Thoracic aorta (tissue), 2 donors: ENCODE measurements at places on chromosomes 6 and 20. TPM values are rescaled to one million over a fixed set of nuclear protein-coding genes. Genes with fewer than 3 reads are reported as not detected.

EGFL8 gene
- 16.2 TPM for total RNA-seq

KCNQ2 gene
- total RNA-seq = not detected

UBE2C gene
- total RNA-seq = not detected

HCK gene
- 29.0 TPM for total RNA-seq

FERMT1 gene
- not detected for total RNA-seq

GRCh38 chr6:51268666-51269065, 450.0 kb downstream of the TFAP2B start:
- no peak overlapping the region for H3K27ac ChIP-seq
- H3K4me3 ChIP-seq = no peak overlapping the region
- no peaks in the 10 kb centered on the region for H3K4me1 ChIP-seq
- no peaks in the 10 kb centered on the region for H3K27me3 ChIP-seq
- H3K36me3 ChIP-seq = no peaks in the 10 kb centered on the region

GRCh38 chr6:117346142-117346930, 79.4 kb downstream of the ROS1 start:
- H3K4me1 ChIP-seq = no peaks in the 10 kb centered on the region
- no peak for DNase-seq
- H3K27me3 ChIP-seq = no peaks in the 10 kb centered on the region
- H3K36me3 ChIP-seq = no peaks in the 10 kb centered on the region
- H3K27ac ChIP-seq = no peak overlapping the region

GRCh38 chr20:44012466-44013226, 98.0 kb downstream of the TOX2 start:
- H3K27ac ChIP-seq = no peak overlapping the region
- H3K27me3 ChIP-seq = no peaks in the 10 kb centered on the region

- peak overlapping the region; percentile 70 for H3K4me3 ChIP-seq
- H3K36me3 ChIP-seq = no peaks in the 10 kb centered on the region
- DNase-seq = no peak
- no peak overlapping the region for H3K27ac ChIP-seq
- peaks cover 9% of the 10 kb centered on the region for H3K4me1 ChIP-seq
- H3K27me3 ChIP-seq = no peaks in the 10 kb centered on the region
These were observed 90.5 kb upstream of the PRSS16 start for GRCh38 chr6:27156874-27157458.

GRCh38 chr6:44185953-44186634, 27.5 kb downstream of the CAPN11 start:
- H3K36me3 ChIP-seq = no peaks in the 10 kb centered on the region
- H3K4me3 ChIP-seq = no peak overlapping the region
- H3K27ac ChIP-seq = no peak overlapping the region
- DNase-seq = no peak
- H3K27me3 ChIP-seq = no peaks in the 10 kb centered on the region

DNA sequence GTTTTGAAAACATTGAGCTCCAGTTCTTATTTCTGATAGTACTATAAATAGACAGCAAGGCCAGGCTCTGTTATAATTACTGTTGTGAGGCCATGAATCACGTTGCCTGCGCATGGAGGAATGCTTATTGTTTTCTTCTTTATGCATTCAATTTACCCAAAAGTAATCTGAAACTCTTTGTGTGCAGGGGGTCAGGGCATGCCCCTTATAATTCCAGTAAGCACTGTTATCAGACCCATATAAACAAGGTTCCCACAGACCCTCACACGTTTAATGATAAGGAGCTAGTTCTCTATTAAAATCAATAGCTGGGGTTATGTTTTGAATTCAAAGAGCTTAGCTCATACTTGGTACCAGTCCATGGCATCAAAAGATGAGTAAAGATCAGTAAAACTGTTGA, 174.8 kb upstream of the ARG1 start:
- no peaks in the 10 kb centered on the region for H3K36me3 ChIP-seq
- DNase-seq = no peak
- no peaks in the 10 kb centered on the region for H3K27me3 ChIP-seq
- no peak overlapping the region for H3K27ac ChIP-seq
- H3K4me3 ChIP-seq = no peak overlapping the region

GRCh38 chr6:125819535-125820326, 29.0 kb downstream of the NCOA7 start:
- H3K36me3 ChIP-seq = no peaks in the 10 kb centered on the region
- H3K4me3 ChIP-seq = no peak overlapping the region
- no peaks in the 10 kb centered on the region for H3K27me3 ChIP-seq
- H3K4me1 ChIP-seq = peaks cover 42% of the 10 kb centered on the region

- peaks cover 15% of the 10 kb centered on the region for H3K4me1 ChIP-seq
- DNase-seq = peak; percentile 86
- H3K4me3 ChIP-seq = no peak overlapping the region
- H3K36me3 ChIP-seq = no peaks in the 10 kb centered on the region
- H3K27ac ChIP-seq = peak overlapping the region; percentile 52
- no peaks in the 10 kb centered on the region for H3K27me3 ChIP-seq
These were observed 35.3 kb upstream of the CDKN1A start for GRCh38 chr6:36642913-36643817.

DNA sequence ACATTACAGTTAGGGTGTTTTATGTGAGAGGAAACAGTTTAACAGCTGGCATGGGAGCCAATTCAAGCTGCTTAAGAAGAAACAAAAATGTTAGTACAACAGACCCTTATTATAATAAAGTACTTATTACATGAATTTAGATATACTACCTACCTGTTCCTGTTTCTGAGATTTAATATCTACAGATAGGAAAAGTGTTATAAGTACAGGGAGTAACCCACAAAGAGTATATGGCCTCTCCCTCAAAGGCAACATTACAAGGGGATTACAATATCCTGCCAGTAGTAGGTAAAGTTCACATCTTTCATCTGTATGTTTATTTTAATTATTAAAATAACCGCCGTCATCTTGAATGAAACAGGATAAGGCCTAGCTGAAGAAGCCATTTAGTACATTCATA, 1.8 kb upstream of the ME1 start:
- H3K4me3 ChIP-seq = no peak overlapping the region
- no peak for DNase-seq
- no peak overlapping the region for H3K27ac ChIP-seq
- H3K36me3 ChIP-seq = no peaks in the 10 kb centered on the region

- DNase-seq = no peak
- peaks cover 37% of the 10 kb centered on the region for H3K4me1 ChIP-seq
- peak overlapping the region; percentile 91 for H3K27ac ChIP-seq
- H3K27me3 ChIP-seq = no peaks in the 10 kb centered on the region
- H3K4me3 ChIP-seq = peak overlapping the region; percentile 86
These were observed 471 bp downstream of the EZR start for GRCh38 chr6:158818581-158819212.

- no peaks in the 10 kb centered on the region for H3K36me3 ChIP-seq
- H3K27me3 ChIP-seq = no peaks in the 10 kb centered on the region
- DNase-seq = no peak
- no peaks in the 10 kb centered on the region for H3K4me1 ChIP-seq
- no peak overlapping the region for H3K27ac ChIP-seq
These were observed 226.8 kb downstream of the C6orf118 start for GRCh38 chr6:165082636-165083035.

DNA sequence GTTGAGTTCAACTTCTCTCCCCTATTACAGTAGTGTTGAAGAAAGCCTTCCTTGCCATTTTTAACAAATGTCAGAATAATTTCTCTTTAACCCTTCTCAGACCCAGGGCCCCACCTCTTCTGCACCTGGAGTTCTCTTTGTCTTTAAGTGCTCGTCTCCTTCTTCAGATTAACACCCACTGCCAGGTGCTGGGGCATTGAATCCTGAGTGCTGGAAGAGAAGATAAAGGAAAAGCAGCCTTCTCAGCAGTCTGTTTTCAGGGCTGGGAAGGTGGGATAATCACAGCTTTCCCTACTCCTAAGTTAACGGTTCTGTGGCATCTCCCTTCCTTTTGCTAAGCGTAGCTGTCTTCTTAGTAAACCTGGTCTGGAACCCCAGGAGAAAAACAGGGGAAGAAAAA, 114.6 kb upstream of the TAB2 start:
- H3K4me1 ChIP-seq = no peaks in the 10 kb centered on the region
- no peak overlapping the region for H3K4me3 ChIP-seq
- DNase-seq = no peak
- no peak overlapping the region for H3K27ac ChIP-seq
- H3K36me3 ChIP-seq = no peaks in the 10 kb centered on the region
- no peaks in the 10 kb centered on the region for H3K27me3 ChIP-seq

- no peaks in the 10 kb centered on the region for H3K27me3 ChIP-seq
- no peak overlapping the region for H3K4me3 ChIP-seq
- no peak overlapping the region for H3K27ac ChIP-seq
- no peak for DNase-seq
- H3K4me1 ChIP-seq = no peaks in the 10 kb centered on the region
- no peaks in the 10 kb centered on the region for H3K36me3 ChIP-seq
These were observed 200.9 kb upstream of the RNF24 start for GRCh38 chr20:4216142-4216735.

GRCh38 chr6:6699741-6700367, 111.3 kb downstream of the LY86 start:
- peak; percentile 55 for DNase-seq
- peaks cover 20% of the 10 kb centered on the region for H3K4me1 ChIP-seq
- H3K27ac ChIP-seq = no peak overlapping the region

GRCh38 chr6:95917034-95917433, 98.7 kb upstream of the FUT9 start:
- DNase-seq = no peak
- H3K27ac ChIP-seq = no peak overlapping the region
- no peaks in the 10 kb centered on the region for H3K27me3 ChIP-seq
- H3K36me3 ChIP-seq = no peaks in the 10 kb centered on the region
- no peaks in the 10 kb centered on the region for H3K4me1 ChIP-seq

GRCh38 chr6:143375022-143375585, 75.4 kb downstream of the ADAT2 start:
- H3K27ac ChIP-seq = no peak overlapping the region
- H3K27me3 ChIP-seq = no peaks in the 10 kb centered on the region
- H3K36me3 ChIP-seq = no peaks in the 10 kb centered on the region
- no peak overlapping the region for H3K4me3 ChIP-seq

DNA sequence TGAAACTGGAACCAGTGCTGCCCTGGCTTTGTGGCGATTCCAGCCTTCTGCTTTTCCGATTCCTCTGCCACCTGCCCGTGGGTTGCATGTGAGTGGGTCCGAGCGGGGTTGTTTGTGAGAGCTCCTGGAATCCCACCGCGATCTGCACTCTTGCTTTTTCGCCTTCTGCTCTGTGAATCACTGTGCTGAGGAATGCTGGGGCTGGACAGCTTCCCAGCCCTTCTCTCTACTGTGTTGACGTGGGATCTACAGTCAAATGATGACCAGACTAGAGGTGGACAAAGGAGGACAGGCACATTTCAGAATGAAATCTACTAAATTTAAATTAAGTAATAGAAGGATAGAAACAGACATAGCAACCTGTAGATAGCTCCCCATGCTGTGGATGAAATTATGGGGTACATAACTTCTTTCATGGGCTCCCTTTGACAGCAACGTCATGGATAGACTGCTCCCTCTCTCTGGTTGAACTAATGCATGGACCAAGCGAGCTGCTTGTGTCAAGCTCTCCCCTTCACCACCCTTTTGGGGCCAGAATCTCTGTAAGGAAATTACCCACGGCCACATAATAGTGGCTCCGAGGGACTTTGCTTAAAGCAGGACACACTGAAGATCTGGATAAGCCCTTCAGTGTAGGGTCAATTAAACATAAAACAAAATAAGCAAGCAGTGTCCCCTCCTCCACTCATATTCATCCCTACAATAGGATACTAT, 2.0 kb downstream of the FNDC1 start:
- H3K27me3 ChIP-seq = no peaks in the 10 kb centered on the region
- peak overlapping the region; percentile 63 for H3K4me3 ChIP-seq
- H3K4me1 ChIP-seq = no peaks in the 10 kb centered on the region
- no peak for DNase-seq

- H3K36me3 ChIP-seq = no peaks in the 10 kb centered on the region
- H3K27ac ChIP-seq = no peak overlapping the region
- no peaks in the 10 kb centered on the region for H3K27me3 ChIP-seq
- H3K4me1 ChIP-seq = no peaks in the 10 kb centered on the region
These were observed 560.5 kb upstream of the PTCHD4 start for GRCh38 chr6:48671505-48671904.

DNA sequence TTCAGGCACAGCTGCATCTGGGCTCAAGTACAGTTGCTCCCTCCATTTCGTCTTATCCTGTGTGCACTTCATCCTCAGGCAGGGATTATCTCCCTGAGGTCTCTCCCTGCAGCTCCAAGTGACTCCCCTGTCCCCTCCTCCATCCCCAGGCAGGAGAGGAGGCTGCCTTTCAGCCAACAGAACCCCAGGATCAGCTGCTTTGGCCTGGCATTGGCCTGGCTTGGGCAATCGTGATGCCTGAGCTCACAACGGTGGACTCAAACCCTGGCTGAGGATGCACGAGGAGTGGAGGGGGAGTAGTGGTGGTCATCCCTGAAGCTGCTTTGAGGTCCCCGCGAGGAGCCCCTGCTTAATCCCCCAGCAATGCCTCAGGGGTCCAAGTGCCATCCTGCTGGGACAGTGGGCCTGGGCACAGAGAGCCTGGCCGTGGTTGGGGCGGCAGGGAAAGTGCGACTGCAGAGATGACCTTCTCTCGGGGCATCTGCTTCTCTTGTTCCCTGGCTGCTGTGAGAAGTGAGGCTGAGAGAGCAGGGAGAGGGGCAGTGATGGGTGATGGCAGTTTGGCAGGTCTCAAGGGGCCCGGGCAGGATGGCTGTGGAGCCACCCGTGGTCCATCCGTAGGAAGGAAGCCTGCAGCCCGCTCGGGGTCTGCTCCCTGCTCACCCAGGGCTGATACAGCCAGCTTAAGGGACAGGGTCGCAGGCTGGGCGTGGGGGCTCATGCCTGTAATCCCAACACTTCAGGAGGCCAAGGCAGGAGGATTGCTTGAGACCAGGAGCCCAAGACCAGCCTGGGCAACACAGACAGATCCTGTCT, 6.0 kb upstream of the HRH3 start:
- no peaks in the 10 kb centered on the region for H3K4me1 ChIP-seq
- peaks cover 9% of the 10 kb centered on the region for H3K27me3 ChIP-seq
- H3K36me3 ChIP-seq = no peaks in the 10 kb centered on the region
- no peak overlapping the region for H3K4me3 ChIP-seq
- no peak for DNase-seq
- H3K27ac ChIP-seq = no peak overlapping the region

DNA sequence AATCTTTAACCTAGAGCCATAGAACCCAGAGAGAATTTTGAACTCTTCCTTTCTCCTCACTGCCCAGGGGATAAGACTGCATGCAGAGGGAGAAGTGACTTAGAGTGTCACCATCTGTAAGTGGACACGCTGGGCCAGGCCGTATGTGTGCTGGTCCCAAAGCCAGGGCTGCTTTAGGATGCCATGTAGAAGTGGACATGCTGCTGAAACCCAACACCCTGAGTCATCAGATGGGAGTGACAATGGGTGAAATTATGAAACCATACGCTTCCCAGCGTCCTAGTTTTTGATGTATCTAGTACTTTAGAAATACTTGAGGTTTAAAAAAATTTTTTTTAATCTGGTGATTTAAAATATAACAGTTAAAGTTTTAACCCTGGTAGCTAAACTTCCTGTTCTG, 191.1 kb downstream of the FNDC1 start:
- H3K27ac ChIP-seq = peak overlapping the region; percentile 54
- H3K27me3 ChIP-seq = no peaks in the 10 kb centered on the region
- no peak overlapping the region for H3K4me3 ChIP-seq
- DNase-seq = no peak
- H3K4me1 ChIP-seq = no peaks in the 10 kb centered on the region

DNA sequence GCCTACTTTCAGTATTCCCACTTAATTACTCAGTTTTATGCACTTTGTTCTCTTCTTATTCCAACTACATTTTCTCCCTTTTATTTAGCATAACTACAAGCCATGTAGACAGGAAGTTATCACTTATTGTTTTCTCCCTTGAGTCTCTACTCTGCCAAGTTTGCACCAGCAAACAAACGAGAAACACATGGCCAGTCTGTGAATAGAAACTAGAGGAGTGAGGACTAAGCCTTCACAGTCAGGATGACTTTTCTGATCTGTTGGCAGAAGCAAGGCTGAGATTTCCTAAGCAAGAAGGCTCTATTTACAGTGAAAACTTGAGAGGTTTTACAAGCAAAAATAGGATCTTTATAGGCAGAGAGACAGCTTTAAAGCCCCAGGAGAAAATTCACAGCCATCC, 69.8 kb upstream of the TINAG start:
- H3K36me3 ChIP-seq = no peaks in the 10 kb centered on the region
- no peak overlapping the region for H3K4me3 ChIP-seq
- H3K27ac ChIP-seq = no peak overlapping the region
- no peaks in the 10 kb centered on the region for H3K27me3 ChIP-seq
